ENCODE measurements at places on chromosomes 3 and 15.

DNA sequence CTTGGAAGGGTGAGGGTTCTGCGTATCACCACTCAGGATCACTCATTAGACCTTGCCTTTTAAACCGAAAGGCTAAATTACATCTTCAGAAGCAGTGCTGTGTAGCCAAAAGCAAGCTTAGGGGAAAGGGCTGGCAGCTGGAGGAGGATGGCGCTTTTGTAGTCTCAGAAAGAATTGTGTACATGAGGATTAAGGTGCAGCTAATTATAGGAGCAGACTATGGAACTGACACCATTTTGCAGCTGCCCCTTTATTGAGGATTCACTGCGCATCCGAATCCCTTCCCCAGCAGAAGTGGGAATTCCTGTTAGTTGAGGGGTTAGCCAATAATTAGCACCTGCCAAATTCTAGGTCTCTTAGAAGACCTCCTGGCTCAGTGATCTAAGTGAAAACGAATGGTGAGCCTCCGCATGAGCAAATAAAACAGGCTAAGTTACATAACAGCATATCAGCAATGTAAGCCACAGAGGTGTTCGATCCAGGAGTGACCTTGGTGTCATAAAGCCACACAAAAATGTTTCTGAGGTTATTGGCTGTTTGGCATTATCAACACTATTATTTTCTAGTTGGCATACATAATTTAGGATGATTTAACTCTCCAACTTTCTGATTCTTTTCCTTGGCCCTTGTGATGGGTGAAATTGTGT is 42.6 kb upstream of the SEMA6D start:
- no peak for DNase-seq

- no peak for DNase-seq
These were observed 197.1 kb downstream of the UACA start for GRCh38 chr15:70566047-70566835.

DNA sequence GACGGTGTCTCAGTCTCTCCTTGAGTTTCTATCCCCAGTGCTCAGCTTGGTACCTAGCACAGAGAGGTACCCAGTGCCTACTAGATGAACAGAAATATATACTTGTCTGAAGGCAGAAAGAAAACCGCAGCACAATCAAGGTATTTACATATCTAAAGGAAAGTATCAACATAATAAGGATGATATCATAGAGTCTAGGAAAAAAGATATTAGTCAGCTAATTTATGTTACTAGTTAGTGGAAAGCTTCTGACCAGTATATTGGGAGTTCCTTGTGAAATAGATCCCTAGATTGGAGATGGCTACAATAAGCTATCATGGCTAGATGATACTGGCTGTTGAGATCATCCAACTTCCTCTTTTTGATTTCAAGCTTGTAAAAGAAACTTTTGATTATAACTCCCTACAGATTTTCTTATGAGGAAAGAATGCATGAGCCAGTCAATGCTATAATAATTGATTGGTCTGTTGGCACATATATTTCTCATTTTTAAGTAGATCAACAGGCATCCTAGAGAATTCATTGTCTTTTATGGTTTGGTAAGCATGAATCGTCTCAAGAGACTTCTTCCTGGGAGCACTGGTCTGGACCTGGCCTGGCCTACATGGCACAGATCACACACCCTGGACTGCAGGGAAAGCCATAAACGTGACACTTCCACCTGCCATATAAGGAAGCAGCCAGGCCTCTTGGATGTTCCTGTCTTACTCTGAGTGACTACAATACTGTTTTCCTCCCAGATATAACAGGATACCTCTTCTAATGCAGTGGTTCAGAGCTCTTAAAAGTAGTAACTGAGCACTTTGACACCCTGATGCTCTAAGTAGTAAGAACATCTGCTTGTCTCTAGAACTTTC is 60.7 kb downstream of the IMPG2 start:
- no peak for DNase-seq

- no peak for DNase-seq
These were observed 82.8 kb downstream of the SEC22A start for GRCh38 chr3:123284399-123285010.

- peak; percentile 31 for DNase-seq
These were observed 1.1 kb upstream of the RNU6-1 start for GRCh38 chr15:67840749-67841512.

DNA sequence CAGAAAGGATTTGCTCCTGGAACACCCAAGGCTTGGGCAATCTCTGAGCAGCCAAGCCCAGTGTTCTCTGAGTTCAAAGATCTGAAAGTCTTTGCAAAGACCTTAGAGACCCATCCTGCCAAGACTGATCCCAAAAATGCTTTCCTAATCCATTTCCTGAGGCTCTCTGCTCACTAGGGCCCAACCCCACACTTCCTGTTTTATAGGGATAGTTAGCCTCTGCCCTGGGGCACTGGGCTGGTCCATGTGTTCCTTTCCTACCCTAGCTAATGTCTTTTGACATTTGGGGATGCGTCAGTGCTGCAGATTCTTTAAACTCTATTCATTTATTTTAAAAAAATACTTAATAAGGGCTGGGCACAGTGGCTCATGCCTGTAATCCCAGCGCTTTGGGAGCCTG is 372.7 kb downstream of the ROBO2 start:
- no peak for DNase-seq

DNA sequence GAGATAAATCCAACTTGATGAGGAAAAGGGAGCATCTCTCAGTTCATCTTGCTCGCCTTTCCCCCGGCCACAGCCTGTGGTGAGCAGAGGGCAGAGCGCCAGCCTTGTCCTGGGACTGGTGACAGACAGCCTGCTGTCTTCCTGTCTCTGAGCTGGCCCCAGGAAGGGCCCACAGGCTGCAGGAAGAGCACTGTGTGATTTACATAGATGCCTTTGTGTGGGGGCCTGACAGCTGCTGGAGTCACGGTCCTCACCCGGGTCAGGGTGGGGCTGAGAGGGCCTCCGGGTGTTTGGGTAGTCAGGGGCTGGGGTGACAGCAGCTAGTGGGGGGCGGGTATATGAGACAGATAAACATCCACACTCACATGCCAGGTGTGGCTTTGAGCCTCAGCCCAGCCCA is 29.3 kb downstream of the PLA2G4D start:
- DNase-seq, result no peak

GRCh38 chr15:90889736-90890456 is 5.6 kb downstream of the FES start:
- DNase-seq, result peak; percentile 1

- no peak for DNase-seq
These were observed 1109.6 kb upstream of the CADM2 start for GRCh38 chr3:83849106-83849730.

DNA sequence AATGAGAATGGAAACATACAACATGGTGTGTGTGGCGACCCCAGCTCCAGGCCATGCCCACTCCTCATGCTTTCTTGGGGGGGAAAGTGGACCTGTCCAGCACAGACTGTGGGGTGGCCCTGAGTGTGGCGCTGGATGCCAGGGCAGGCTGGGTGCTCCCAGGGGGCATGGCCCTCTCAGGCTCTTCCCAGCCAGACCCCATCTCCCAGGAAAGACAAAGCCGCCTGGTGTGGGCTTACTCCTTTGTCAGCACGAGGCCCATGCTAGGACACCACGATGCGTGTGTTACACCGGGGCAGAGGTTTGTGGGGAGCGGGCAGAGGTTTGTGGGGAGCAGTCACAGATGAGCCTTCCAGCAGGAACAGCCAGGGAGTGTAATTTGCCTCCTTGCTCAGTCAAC is 68.5 kb downstream of the ABTB1 start:
- DNase-seq, result no peak

- peak; percentile 59 for DNase-seq
These were observed 10.9 kb downstream of the GNB5 start for GRCh38 chr15:52180196-52180835.
